MM.1S (cell line): ENCODE measurements at places on chromosomes 3 and 15.

DNA sequence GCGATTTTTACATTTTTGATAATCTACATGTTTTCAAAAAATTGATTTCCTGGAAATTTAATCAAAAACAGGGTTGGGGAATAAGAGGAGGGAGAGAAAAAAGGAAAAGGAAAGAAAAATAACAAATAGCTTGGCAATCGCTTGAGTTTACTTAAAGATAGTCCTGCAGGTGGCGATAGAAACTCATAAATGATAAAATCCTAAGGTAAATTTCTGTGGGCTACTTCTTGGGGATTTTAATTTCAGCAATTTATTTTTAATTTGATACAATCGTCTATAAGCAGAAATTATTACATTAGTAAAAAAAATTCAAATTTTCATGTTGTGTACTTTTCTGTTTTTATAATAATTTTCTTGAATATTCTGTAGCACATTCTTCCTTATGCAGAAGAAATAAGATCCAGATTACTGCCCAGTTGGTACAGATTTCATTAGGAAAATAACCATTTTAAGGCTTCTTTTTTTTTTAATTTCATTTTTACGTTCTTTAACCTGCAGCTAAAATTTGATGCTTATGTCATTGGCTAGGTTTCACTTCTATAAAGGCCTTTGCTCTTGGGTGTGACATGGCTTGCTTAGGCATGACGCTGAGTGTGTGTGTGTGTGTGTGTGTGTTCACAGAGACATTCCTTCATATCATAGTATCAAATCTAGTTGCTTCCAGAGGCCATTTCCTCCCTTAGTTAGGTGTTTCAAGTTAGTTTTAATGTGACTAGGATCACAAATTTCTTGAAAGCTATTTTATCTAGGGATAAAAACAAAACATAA lies 181.8 kb downstream of the MCTP2 start:
- no peak for DNase-seq

DNA sequence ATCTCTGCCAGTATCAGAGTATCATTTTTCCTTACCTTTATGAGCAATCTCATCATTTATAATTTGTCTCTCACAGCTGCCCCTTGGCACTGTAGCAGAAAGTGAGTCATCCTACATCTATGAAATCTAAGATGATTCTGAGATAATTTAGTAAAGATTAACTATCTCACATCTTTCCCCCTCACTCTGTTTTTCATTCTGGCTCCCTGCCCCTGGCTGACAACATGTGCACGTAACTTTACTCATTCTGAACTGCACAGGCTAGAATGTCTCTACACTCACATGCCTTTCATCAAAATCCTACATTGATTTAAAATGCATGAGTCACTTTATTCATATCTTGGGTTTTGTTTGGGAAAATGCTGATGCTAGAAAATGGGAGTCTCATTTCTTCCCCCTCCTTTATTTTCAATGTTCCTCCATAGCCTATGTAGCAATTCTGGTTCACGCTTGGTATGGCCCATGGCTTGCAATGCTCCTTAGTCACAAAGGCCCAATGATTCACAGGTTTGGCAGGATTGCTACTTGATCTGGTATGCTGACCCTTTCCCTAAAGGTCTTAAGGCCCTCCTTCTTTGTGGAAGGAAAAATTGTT lies 838.5 kb downstream of the TUSC7 start:
- no peak for DNase-seq

- no peak for DNase-seq
Measured at GRCh38 chr15:60223176-60223575, 174.6 kb downstream of the ANXA2 start.

- no peak for DNase-seq
Measured at GRCh38 chr3:10279384-10280176, 13.2 kb downstream of the GHRL start.

DNA sequence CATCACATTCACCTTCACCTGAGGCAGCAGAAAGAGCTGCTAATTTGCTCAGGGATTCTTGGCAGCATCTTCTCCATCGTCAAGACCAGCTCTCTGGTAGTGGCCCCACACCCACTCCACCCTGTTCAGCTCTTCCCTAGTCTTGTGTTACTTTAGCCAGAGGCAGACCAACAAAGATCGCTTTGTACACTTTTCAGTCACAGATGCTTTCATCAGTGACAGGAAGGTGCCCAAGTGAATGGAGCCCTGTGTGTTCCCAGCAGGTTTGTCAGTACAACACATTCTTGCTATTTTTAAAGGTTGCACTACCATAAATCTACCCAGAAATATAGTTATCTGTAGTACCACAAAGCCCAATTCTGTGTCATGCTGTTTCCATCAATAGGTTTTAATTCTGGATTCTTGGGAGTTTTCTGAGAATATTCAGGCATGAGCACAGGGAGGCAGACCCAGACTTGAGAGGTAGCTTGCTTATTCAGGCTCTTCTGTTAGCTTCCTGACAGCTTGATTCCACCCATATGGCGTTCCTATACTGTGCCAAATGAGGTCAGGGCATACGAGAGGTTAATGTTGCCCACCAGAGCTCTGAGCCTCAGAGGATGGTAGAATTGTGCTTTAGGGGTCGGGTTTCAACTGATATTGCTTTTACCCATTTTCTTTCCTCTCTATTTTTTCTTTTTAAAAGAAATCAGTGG lies 109.8 kb upstream of the MANF start:
- no peak for DNase-seq
